ENCODE measurements at places on chromosomes 13 and 19.

- DNase-seq, result no peak
Measured at GRCh38 chr13:32811297-32811800, 204.9 kb upstream of the KL start.

- no peak for DNase-seq
Measured at GRCh38 chr13:94329754-94330551, 149.5 kb downstream of the DCT start.

DNA sequence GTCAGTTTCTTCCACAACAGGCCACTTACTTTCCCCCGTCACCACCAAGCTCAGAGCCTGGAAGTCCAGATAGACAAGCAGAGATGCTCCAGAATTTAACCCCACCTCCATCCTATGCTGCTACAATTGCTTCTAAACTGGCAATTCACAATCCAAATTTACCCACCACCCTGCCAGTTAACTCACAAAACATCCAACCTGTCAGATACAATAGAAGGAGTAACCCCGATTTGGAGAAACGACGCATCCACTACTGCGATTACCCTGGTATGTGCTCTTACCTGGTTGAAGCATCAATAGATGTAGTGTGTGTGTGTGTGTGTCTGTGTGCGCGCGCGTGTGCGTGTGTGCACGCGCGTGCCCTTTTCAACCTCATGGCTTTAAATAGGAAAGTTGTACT is 3.7 kb downstream of the KLF5 start:
- no peak for DNase-seq

GRCh38 chr19:32234663-32235217 is 110.7 kb upstream of the ZNF507 start:
- DNase-seq, result no peak

- DNase-seq, result no peak
Measured at GRCh38 chr19:10289167-10289835, 451 bp upstream of the ICAM5 start.

DNA sequence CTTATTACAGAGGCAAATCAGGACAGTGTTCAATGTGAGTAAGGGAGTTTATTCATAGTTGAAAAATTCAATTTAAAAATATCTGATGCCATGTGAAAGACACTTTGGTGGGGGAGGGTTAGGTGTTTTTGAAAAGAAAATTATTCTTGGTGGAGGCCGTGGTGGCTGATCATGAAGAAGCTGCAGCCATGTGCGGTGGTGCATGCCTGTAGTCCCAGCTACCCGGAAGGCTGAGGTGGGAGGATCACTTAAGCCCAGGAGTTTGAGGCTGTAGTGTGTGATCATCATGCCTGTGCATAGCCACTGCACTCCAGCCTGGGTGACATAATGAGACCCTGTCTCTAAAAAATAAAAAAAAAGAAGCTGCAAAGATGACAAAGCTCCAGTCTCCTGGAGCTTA is 28.6 kb downstream of the WDFY2 start:
- DNase-seq, result no peak

DNA sequence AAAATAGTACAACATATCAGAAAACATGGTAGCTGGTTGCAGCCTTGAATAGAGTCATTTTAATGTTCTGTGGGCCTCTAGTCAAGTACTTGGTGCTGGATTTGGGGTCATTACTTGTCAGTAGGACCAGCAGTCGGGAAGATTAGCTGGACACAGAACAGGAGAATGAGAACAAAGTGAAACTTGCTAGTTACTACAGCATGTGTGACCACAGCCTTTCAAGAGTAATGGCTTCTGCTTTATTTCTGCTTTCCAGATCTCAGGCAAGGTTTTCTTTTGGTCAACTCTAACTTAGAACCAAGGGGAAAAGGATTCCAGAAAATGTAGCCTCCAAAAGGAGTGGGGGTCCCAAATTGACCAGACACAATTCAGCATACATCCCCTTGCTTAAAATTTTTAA is 17.1 kb upstream of the VWA8 start:
- no peak for DNase-seq
